ENCODE measurements at places on chromosomes 7 and 10. TPM values are rescaled to one million over a fixed set of nuclear protein-coding genes. Genes with fewer than 3 reads are reported as not detected.

PIK3CG gene
- total RNA-seq, result 51.2 TPM

DNA sequence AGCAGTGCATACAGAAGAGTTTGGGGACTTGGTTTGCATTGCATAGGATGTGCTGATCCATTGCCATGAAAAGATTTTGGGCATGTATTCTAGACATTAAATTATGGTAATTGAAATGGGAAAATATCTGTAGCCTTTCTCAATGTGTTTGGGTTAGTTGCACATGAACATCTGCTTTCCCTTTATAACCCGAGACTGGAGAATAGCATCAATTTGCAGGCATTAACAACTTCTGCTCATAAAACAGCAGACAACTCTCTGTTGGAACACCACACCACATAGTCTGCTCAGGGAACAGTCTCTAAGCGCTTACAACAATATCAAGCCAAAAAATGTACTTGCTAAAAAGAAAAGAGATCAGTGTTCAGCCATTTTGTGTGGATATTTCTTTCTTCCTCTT lies 1391.1 kb upstream of the LRRTM3 start:
- no peak for DNase-seq

LHPP gene
- total RNA-seq, result 19.9 TPM

THNSL1 gene
- total RNA-seq, result 3.0 TPM

DNA sequence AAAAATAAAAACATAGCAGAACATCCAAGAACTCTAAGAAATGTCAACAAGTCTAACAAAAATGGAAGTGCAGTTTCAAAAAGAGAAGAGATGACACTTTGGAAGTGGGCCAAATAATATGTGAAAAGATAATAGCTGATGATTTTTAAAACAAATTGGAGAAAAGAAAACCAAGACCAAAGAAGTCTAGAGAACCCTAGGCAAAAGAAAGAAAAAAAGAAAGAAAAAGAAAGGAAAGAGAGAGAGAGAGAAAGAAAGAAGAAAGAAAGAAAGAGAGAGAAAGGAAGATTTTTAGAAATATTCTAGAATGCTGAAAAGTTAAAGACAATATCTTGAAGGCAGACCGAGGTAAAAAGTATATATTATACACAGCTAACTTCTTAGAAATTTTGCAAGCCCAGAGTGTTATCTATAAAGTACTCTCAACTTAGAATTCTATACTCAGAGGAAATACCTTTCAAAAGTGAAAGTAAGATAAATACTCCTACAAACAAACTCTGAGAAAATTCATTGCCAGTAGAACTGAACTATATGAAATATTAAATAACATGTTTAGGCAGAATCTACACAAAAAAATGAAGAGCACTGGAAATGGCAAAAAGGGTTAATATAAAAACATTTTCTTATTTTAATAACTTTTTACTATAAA lies 138.7 kb upstream of the SMIM30 start:
- DNase-seq, result no peak

GRCh38 chr10:118903251-118903650 lies 126.3 kb upstream of the NANOS1 start:
- DNase-seq, result no peak

DNA sequence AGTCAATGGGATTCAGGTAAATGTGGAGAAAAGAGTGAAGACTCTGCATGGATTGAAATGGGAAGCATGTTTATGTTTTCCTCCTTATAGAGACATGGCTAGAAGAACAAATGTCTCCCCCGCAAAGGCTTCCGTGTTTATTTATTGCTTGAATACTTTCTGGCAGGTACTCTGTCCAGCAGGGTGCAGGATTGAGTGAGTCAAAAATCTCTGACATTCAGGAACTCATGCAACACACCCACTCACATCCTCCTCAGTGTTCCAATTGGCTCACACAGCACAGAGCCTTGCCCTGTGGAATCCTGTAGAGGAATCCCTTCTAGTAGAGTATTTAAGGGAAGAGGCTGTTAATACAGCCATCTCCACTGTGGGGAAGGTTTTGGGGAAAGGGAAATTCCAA lies 290.3 kb upstream of the VWC2 start:
- DNase-seq, result peak; percentile 46

- DNase-seq, result no peak
Observed at GRCh38 chr10:128629111-128630096, 503.2 kb upstream of the MKI67 start.

GRCh38 chr10:122282253-122282671 lies 11.2 kb downstream of the BTBD16 start:
- no peak for DNase-seq

ASIC3 gene
- 0.54 TPM for total RNA-seq

DNA sequence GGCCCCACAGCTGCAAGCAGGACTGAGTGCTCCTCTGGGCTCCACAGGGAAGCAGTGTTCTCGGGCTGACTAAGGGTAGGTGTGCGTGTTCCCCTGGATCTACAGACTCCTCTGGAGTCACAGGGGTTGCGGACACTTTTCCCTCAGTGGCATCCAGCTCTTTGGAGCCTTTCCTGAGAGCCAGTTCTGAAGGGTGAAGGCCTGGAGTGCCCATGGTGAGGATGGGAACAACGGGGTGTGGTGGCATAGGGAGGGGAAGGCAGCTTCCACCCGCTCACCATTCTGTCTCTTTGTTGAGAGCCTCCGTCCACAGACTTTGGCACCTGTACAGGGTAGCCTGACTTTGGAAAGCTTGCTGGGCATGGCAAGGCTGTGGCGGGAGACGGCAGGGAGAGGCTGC lies 104.1 kb upstream of the PCBD1 start:
- DNase-seq, result no peak

- no peak for DNase-seq
Observed at GRCh38 chr10:124128811-124129145, 35.4 kb upstream of the CHST15 start.

- DNase-seq, result no peak
Observed at GRCh38 chr7:18312482-18312881, 183.1 kb upstream of the HDAC9 start.

DNA sequence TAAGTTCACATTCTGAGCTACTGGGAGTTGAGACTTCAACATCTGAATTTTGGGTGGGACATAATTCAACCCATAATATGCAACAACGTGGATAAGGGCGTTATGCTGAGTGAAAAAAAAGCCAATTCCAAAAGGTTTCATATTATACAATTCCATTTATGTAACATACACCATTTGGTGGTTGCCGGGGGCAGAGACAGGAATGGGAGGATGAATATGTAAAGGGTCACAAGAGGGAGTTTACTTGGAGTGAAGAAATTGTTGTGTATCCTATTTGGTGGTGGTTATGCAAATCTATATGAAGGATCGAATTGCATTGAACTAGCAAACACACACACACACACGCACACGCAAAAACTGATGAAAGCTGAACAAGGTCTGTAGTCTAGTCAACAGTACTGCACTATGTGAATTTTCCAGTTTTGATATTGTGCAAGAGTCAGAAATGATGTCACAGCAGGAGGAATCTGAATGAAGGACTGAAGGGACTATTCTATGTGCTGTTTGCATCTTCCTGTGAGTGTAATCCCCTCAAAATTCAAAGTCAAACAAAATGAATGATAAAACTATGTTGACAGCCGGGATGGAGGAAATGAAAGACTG lies 249.2 kb upstream of the HABP2 start:
- DNase-seq, result no peak

GRCh38 chr10:88318803-88319202 lies 264.3 kb downstream of the RNLS start:
- no peak for DNase-seq

LIPK gene
- not detected for total RNA-seq

GRID2IP gene
- 3.2 TPM for total RNA-seq

GRCh38 chr7:2821842-2822507 lies 22.1 kb downstream of the GNA12 start:
- no peak for DNase-seq

All from hematopoietic multipotent progenitor cell (in vitro differentiated cells).